ENCODE measurements at places on chromosomes 1 and 21. TPM values are rescaled to one million over a fixed set of nuclear protein-coding genes. Genes with fewer than 3 reads are reported as not detected.

The ETV3L gene
- total RNA-seq, result not detected

The VASH2 gene
- total RNA-seq, result 43.8 TPM

- H3K27ac ChIP-seq, result peak overlapping the region; percentile 98
- H3K4me1 ChIP-seq, result peaks cover 46% of the 10 kb centered on the region
- no peaks in the 10 kb centered on the region for H3K36me3 ChIP-seq
Measured at GRCh38 chr1:68293122-68293521, 60.8 kb upstream of the WLS start.

- no peak overlapping the region for H3K4me3 ChIP-seq
- H3K36me3 ChIP-seq, result no peaks in the 10 kb centered on the region
- no peak overlapping the region for H3K27ac ChIP-seq
- DNase-seq, result no peak
- H3K27me3 ChIP-seq, result peaks cover 10% of the 10 kb centered on the region
- H3K4me1 ChIP-seq, result peaks cover 3% of the 10 kb centered on the region
Measured at GRCh38 chr1:53131590-53131938, 10.9 kb downstream of the SLC1A7 start.

GRCh38 chr1:41573785-41574713 lies 89.6 kb upstream of the EDN2 start:
- H3K4me1 ChIP-seq, result no peaks in the 10 kb centered on the region
- H3K27ac ChIP-seq, result no peak overlapping the region
- no peaks in the 10 kb centered on the region for H3K36me3 ChIP-seq
- no peak overlapping the region for H3K4me3 ChIP-seq
- DNase-seq, result peak; percentile 57

DNA sequence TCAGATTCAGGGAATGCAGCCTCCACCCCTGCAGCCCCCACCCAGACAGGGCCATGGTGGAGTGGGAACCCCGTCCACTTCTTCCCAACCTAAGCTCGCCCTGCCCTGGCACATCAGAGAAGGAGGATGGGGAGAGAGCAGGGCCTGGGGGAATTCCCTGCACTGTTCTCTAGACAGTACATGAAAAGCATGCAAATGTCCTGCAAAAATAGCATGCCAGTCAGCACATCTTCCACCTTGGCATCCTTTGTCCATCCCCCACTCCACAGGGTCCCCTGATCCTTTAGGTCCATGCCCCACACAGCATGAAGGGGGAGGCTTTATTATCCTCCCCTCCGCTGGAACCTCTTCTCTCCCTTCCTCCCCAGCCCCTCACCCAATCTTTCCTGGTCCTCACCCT lies 35.0 kb upstream of the RD3 start:
- DNase-seq, result no peak
- H3K4me3 ChIP-seq, result no peak overlapping the region
- H3K36me3 ChIP-seq, result no peaks in the 10 kb centered on the region
- no peak overlapping the region for H3K27ac ChIP-seq
- no peaks in the 10 kb centered on the region for H3K27me3 ChIP-seq
